CD4-positive, alpha-beta T cell treated with Interleukin-4 for 4 hours (primary cell): ENCODE measurements at places on chromosomes 3 and 15.
A peak's percentile ranks its signal among the peaks of the same experiment; 100 is the strongest.

DNA sequence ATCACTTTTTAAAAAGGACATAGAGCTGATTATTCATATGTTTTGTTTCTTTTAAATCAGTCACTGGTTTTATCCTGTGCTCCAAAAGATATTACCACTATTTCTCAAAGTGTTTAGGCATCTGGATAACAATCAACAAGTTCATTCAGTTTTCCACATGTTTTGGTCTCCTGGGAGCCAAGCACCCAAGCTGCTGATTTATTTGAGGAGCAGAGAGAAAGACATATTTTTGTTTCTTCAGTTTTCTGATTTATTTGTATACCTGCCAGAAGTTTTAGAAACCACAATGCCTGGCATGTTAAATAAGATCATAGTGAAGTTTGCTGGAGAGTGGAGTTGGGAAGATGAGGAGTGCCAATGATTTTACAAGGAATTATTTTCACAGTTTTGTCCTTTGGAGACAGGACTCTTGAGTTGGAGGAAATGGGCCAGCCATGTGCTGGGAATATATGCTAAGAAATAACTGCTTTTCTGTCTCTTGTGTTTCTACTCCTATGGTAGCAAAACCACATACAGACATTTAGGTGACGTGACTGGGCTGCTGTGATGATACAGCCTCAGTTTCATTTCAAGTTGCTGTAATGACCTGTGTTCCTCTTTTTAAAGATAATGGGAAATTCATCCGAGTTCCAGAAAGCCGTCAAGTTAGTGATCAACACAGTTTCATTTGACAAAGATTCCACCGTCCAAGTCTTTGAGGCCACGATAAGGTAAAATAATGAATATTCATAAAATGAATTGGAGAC, 11.7 kb downstream of the EDEM1 start:
- no peak for DNase-seq

DNA sequence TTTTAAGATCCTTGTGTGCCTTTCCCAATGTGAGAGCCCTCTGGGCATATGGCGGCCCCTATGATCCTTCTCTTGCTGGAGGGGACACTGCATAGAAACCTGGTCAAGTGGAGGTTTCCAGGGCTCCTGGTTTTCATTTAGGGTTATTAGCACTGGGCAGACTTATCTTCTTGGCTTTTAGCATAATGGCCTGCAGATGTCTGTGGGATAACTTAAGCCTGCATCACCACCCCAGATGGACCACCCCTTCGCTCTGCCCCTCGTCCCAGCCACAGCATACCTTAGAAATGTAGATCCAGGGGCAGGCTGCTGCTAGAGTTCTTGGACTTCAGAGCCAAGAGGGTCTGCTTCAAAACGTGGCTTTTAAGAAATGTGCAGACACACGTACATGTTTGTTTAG, 340.3 kb upstream of the CTDSPL start:
- DNase-seq: no peak

- DNase-seq: no peak
Observed at GRCh38 chr15:58249646-58250312, 111.6 kb downstream of the AQP9 start.

DNA sequence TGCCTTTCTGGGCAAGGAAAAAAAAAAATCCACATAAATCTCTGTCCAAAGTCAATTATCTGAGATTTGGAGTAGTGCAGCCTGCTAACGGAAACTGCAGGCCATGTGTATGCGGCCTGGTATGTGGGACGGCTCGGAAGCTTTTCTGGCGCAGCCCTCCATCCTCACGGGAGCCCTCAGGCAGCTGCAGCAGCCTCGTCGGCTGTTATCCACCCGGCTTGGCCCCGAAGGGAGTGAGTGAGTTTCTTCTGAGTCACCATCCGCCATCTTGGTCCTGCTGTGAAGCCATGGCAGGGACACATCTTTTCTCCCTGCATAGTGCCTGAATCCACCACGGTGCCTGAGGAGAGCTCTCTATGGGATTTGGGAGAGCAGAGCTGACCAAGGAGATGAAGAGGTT, 62.8 kb downstream of the POLR2M start:
- DNase-seq: no peak

DNA sequence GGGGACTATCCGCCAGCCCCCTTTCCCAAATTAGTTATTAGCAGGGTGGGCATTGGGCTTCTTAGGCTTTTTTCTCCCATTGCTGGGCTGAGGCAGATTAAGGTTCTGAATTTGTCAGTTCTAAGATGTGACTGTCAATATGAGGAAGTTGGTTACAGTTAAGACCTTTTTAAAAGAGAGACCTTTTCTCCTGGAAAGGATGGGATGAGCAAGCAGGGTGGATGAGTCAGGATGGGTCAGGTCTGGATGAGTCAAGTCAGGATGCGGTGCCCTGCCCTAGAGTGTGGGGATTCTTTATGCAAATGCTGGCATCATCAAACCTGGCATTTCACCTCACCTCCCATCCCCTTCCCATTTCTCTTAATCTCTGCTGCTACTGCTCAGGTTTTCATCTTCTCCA, 1.9 kb downstream of the AEN start:
- DNase-seq: peak; percentile 62

GRCh38 chr3:15342945-15343344, 10.6 kb upstream of the SH3BP5 start:
- no peak for DNase-seq

GRCh38 chr3:11290743-11291680, 18.8 kb downstream of the ATG7 start:
- peak; percentile 82 for DNase-seq

DNA sequence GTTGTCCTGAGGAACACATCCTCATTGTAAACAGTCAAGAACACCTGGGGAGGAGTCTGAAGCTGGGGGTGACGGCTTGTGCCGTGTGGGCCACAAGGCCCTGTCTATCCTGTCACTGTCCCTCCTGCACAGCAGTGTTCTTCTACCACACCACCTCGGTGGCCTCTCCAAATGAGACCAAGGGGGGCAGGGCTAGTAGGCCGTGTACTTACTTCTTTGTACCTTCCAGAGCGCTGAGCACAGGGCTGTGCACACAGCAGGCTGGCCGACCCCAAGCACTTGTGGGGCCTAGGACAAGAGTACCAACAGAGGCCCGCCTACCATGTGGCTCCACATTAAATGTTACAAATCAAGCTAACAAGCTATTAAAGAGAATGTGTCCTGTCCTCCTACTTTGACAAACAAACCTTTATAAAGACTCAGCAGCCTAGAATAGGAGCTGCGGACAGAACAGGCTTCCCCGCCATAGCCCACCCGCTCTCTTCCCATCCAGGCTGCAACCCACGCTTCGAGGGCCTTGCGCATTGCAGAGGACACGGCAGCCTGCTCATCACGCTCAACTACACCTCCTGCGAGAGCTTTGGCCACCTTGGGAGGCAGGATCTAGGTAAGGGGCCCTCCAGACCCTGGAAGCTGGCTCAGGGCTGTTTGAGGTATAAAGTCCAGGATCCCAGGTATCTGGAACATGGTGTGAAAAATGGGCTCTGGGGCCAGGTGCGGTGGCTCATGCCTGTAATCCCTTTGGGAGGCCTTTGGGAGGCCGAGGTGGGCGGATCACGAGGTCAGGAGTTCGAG, 30.5 kb downstream of the MELTF start:
- no peak for DNase-seq

GRCh38 chr3:192445770-192446644, 281.3 kb downstream of the FGF12 start:
- DNase-seq: no peak

- DNase-seq: no peak
Observed at GRCh38 chr3:159252772-159253384, 451.0 kb downstream of the MFSD1 start.

GRCh38 chr3:102230057-102230456, 204.8 kb upstream of the ZPLD1 start:
- DNase-seq: no peak

DNA sequence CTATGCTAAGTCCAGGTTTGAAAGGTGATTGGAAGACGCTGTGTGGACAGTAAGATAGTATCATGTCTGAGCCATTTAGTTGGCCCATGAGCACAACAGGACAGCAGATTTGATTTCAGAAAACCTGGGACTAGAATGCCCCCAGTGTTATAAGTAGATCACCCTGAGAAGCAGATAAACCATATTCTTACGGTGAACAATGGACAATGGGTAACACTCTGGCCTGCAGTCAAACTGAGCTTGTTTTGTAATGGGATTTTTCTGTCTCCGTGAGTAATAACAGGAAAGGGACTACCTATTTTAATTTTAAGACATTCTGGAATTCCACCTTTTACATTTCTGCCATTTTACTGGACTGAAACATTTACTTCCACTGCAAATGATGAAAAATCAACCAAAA, 71.5 kb downstream of the LDHAL6B start:
- DNase-seq: no peak

DNA sequence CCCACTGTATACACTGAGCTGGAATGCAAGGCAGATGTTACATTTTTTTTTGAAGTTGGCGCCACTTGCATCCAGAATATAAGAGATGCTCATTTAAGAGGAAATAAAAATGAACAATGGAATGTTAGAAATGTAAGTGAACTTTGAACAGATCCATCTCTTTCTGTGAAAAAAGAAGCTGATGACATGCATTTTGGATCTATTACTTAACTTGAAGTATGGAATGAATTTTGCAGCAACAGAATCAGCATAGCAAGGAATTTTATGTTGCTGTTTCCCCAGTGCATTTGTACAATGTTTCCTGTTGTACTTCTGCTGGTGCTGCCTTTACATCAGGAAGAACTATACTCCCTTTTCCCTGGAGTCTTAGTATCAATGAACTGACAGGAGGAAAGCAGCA, 178.2 kb downstream of the LSAMP start:
- DNase-seq: no peak

DNA sequence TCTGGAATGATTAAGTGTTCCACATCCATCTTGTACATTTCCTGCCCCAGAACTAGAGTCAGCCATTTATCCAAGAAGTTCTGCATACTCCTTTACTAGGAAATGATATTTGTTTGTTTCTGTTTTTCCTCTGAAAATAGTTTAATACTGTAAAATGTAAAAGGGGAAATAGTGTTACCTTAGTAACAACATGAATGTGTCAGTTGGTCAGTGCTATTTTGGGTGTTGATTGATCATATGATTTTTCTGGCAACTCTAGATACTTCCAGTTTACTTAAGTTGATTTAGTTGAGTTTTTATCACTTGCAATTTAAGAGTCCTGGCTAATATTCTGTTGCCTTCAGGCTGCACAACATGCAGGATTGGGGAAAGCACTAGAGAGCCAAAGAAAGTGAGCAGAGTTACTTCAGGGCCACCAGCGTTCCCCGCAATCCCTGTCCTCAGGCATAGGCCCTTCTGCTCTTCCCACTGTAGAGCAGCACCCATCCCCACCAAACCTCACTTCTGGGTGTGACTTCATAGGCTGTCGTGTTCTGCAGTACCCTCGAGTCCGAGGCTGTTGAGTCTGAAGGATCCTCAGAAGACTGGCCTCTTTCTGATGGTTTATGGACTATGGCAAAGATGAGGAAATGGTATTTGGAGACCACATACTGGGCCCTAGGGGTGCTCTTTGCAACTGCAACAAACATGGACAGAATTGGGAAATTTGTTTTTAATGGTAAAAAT, 69.0 kb downstream of the CHD2 start:
- no peak for DNase-seq

- no peak for DNase-seq
Observed at GRCh38 chr3:178043084-178043483, 493.2 kb upstream of the KCNMB2 start.

GRCh38 chr3:168383573-168383972, 287.8 kb upstream of the GOLIM4 start:
- DNase-seq: no peak

DNA sequence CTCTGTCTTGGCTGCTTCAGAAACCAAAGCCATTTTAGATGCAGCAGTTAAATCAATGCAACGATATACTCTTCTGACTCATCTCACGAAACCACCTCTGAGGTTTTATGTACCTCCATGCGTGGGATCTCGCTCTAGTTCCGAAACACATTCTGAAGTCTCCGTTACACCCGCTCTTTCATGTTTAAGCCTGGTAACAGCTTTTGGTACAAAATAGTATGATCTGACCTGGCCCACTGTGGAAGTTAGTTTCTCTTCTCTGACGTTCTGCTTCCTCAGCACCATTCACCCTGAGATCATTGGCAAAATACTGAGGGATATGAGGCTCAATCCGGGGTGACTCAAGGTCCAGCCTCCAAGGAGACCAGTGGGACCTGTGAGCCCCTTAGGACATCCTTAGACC, 121.9 kb downstream of the TMEM266 start:
- peak; percentile 6 for DNase-seq

DNA sequence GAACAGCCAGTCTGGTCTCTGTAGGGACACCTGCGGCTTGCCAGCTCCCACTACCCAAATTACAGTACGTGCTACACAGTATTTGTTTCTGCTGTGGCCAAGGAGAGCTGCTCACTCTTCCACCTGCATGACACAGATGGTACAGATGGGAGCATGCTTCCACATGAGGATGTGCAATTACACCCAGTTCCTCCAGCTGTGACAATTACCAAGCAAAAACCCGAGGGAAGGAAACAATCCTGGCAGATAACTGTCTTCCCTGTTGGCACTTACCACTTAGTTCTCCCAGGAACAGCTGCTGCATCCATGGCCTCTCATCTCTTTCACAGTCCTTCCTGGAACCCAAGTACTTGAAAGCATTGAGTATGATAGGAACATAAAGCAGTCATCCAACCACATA, 34.4 kb downstream of the DET1 start:
- DNase-seq: no peak

GRCh38 chr15:67137319-67137718, 71.9 kb downstream of the SMAD3 start:
- no peak for DNase-seq

- no peak for DNase-seq
Observed at GRCh38 chr3:128624526-128625138, 26.0 kb downstream of the RPN1 start.

GRCh38 chr3:45479621-45480035, 91.3 kb downstream of the LARS2 start:
- DNase-seq: no peak

GRCh38 chr3:150528354-150528797, 17.9 kb downstream of the SERP1 start:
- DNase-seq: peak; percentile 40

- DNase-seq: no peak
Observed at GRCh38 chr3:113179235-113179824, 32.0 kb upstream of the BOC start.

DNA sequence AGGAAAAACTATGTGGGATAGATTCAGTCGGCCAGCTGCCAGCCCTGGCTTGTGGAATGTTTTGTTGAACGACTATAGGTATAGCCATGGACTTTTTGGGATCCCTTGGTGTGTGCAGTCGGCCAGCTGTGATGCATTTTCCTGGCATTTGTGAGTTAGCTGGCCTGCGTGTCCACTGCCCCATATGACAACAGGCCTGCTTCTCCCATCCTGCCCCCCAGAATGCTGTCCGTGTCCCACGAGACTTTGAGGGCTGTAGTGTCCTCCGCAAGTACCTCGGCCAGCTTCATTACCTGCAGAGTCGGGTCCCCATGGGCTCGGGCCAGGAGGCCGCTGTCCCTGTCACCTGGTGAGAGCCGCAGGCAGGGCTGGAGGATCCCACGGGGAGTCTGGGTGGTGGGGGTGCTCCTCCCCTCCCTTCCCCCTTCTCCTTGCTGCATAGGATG, 23.6 kb downstream of the PTPN23 start:
- DNase-seq: no peak

DNA sequence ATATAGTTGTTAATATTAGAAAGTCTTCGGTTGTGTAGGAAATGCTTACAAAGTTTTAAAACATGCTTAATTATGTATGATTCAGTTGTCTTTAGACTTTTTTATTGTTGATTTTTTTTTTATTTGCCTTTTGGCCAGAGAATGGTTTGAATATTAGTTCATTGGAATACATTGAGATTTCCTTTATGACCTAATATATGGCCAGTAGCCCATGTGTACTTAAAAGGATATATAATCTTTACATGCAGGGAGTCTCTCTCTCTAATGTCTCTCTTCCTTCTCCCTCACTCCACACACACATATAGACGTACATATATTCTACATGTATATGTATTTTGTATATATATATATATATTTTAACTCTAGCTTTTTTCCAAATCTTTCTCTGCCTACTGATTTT, 67.3 kb upstream of the SKIL start:
- no peak for DNase-seq
